Breast epithelium (tissue), 4 donors: ENCODE measurements at places on chromosomes 2 and 18. TPM values are rescaled to one million over a fixed set of nuclear protein-coding genes. Genes with fewer than 3 reads are reported as not detected.

ASXL3 gene
- 0.98 TPM for total RNA-seq

RESP18 gene
- not detected for total RNA-seq

ALPG gene
- not detected for total RNA-seq

UBXN2A gene
- 13.0 TPM for total RNA-seq

SERPINB4 gene
- total RNA-seq: 0.66 TPM

MIB1 gene
- 55.2 TPM for total RNA-seq

KCNG2 gene
- 0.66 TPM for total RNA-seq

EFR3B gene
- total RNA-seq: 0.16 TPM

CCDC74B gene
- 2.7 TPM for total RNA-seq

RAMP1 gene
- 25.9 TPM for total RNA-seq

SPATA3 gene
- total RNA-seq: not detected

GAL3ST2 gene
- 2.6 TPM for total RNA-seq

ATP8B1 gene
- 5.1 TPM for total RNA-seq

UCN gene
- total RNA-seq: 8.8 TPM

LNPK gene
- total RNA-seq: 30.3 TPM

HJURP gene
- total RNA-seq: not detected

ST6GAL2 gene
- 2.3 TPM for total RNA-seq

CCDC178 gene
- total RNA-seq: 4.6 TPM

MATN3 gene
- 1.3 TPM for total RNA-seq
